ENCODE measurements at places on chromosomes 3 and 15.

- DNase-seq, result no peak
These were observed 12.6 kb downstream of the KAT2B start for GRCh38 chr3:20052851-20053250.

DNA sequence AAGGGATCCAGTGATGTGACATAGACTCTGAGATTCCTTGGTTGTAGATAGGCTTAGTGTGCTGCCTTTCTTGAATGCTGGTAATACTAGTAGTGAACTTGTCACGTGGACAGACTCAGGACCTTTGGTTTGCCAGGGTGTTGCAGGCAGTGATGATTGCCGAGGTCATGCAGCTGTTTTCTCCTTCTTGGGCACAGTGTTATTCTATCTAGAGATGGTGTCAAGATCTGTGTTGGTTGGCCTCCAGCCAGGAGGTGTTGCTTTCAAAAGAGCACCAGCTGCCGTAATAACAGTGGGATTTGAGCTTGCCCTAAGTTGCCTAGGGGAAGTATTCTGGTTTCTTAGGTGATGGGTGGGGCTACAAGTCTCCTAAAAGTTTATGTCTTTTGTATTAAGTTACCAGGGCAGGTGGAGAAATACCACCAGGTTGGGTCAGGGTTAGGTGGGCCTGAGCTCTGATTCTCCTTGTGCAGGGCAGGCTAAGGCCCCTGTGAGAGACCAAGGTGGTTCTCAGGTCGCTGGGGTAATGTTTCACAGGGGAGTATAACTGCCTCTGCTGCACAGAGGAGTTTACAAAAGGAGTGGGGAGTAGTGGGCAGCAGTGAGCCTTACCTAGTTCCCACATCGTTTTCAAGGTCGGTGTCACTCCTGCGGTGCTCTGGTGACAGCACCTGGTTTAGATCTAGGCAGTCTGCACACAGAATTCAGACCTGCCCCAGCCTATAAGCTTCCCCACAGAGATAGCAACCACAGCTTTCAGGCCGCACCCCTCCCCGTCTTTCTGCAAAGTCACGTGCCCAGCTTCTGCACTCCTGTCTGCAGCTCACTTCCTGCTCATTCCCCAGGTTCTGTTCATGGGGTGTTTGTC is 350.3 kb downstream of the DOCK3 start:
- no peak for DNase-seq

DNA sequence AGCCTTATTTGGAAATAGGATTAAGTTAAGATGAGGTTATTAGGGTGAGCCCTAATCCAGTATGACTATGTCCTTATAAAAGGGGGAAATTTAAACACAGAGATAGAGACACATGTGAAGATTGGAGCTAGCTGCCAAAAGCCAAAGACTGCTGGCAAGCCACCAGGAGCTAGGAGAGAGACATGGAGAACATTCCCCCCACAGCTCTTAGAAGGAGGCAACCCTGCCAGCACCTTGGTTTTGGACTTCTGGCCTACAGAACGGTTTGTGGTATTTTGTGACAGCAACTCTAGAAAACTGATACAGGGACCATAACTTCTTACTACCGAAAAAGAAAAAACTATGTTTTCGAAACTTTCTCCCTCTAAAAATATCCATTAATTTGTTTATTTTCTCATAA is 245.3 kb upstream of the RARB start:
- DNase-seq, result no peak

GRCh38 chr3:143775459-143775858 is 72.8 kb downstream of the SLC9A9 start:
- DNase-seq, result no peak

DNA sequence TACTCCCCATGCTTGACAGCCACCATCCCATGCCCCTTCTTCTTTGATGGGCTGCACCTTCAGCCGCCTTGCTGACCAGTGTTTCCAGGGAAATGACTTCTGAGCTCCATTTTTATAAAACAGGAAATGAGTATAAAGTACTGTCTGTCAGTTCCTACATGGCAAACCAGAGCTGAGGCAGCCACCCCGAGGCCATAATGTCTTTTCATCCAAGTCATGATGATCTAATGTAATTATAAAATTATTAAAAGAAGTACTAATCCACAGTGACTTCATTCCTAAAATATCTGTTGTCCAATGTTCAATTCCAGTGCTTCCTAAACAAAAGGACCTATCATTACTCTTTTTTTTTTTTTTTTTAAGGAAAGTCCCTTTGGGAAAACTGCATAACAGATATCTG is 75.2 kb upstream of the HERC1 start:
- no peak for DNase-seq

DNA sequence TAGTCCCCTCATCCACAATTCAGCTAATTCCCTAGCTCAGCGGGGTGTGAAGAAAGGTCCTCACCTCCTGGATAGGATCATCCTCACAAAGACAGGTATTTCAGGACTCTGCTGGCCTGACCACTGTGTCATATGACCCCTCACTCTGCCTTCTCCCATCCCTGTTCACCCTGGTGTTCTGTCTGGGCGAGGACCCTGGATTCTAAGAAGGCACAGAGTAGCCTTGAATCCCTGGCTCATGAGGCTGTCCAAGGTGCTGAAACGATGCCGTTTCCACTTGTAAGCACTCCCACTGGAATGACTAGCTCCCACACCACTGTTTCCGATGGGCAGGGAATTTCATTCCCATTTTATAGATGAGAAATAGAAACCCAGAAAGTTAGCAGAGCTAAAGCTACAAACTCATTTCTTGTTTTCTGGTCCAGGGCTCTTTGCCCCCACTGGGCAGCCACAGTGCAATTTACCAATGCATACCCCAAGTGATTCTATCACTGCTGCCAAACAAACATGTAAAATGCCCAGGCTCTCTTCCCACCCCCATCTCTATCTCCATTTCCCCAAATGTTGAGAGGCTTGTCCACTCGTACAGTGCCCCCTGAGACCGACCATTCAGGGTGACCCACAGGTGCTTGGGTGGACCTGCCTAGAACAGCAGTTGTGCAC is 83.2 kb downstream of the RAB11A start:
- peak; percentile 85 for DNase-seq

DNA sequence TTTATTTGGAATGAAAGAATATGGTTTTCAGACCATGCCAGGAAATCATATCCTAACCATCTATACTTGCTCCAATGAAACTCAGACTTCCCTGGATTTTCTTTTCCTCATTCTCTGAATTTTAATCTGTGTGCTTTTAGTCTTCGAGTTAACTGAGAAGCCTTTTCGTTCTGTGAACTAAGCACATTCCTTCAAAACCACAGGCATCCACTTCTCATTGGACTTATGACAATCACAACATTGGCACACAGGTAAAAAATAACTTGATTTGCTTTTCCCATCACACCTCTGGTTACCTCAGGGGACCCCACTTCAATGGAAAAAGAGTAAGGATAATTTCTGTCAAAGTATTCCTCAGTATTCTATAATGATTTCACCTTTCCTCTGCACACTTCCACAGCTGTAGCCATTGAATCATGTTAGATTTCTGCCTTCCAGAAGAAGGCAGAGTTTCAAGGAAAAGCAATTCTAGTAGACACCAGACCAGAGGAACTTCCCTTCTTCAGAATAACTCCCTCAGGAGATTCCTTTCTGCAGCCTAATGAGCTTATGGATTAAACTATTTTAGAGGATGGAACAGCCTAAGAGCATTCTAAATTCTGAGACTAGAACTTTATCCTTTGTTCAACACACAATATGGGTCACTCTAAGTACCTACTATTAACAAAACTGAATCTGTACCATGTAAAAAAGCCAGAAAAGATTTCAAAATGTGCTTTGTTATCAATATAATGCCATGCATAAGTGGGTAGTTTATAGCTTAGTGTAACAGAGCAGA is 15.9 kb downstream of the COMMD2 start:
- no peak for DNase-seq

GRCh38 chr3:859135-859534 is 233.7 kb upstream of the CNTN6 start:
- DNase-seq, result no peak

DNA sequence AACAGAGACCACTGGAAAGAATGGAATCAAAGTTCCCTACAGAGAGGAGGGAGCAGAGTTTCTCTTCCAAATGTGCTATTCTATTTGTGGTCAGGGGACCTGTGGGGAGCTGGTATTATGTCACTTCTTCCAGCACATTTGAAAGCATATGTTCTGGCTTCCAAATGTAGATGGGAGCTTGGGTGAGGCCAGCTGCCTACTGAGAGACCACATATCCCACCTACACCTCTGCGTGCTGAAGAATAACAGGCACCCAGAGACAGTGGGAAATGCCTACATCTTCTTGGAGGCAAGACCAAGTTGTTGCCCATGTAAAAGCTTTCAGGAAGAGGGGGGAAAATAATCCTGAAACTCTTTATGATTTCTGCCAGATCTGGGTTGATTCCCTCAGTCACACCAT is 286.8 kb upstream of the UMPS start:
- DNase-seq, result no peak

- DNase-seq, result no peak
These were observed 114.0 kb downstream of the MAGI1 start for GRCh38 chr3:65924762-65925161.

DNA sequence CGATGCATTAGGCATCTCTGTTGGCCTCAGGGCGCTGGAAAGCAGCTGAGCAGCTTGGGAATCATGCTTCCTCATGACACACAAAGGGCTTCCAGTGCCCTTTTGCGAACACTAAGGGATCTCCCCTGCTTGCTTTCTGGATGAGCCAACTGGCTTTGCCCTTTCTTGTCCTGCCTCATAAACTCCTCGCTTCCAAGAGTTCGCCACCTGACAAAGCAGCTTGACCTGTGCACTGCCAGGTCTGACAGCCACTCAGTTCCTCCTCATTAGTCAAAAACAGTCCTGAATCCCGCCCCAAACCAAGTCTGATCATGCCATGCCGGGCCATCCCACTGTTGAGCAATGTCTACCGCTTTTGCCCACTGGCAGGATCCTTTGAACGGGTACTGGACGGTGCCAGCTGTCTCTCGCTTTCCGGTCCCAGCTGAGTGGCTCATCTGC is 265.4 kb upstream of the LYSMD4 start:
- DNase-seq, result no peak

DNA sequence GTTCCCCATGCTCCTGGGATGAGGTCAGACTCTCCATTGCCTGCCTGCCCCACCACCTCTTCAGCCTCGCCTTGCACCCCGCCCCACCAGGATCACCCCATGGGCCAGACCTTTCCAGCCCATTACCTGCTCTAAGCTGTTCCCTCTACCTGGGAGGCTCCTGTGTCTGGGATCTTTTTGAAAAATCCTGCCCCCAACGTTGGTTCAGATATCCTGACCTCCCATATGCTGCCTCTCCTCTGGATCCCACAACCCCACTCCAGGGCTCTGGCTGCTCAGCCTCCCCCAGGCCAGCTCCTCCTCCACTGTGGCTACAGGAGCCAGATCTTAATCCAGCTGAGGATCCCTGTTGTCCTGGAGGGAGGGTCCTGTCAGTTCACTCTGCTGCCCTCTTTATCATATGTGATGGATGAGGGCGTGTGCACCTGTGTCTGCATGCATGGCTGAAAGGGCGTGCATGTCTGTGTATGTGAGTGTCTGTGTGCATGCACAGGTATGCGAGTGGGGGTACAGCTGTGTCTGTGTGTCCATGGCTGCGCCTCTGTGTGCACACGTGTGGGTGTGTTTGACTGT is 21.7 kb upstream of the ALAS1 start:
- DNase-seq, result no peak

DNA sequence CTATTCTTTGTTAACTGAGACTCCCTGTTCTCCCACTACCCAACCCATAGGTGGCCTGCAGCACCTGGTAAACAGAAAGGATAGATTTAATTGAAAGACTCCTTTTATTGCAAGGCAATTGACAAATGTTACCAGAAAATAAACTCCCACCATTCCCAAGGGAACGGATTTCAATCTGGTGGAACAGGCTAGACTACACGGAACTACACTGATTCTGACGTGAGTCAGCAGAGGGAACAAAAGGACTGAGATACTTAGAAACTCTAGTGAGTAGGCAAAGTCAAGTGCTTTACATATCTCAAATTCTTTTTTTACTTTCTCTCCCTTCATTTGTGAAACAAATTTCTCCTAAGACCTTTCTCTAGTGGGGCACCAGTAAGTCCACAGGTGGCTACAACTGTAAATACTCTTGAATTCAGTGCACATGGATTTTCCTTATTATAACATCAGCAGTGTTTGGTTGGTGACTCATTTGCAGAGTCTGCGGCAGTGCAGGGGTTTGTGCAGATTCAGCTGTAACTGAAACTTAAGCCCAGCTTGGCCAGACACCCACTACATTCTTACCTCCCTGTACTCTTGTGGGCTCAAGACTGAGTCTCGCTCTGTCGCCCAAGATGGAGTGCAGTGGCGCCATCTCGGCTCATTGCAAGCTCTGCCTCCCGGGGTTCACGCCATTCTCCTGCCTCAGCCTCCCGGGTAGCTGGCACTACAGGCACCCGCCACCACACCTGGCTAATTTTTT is 34.3 kb upstream of the PLSCR2 start:
- no peak for DNase-seq

DNA sequence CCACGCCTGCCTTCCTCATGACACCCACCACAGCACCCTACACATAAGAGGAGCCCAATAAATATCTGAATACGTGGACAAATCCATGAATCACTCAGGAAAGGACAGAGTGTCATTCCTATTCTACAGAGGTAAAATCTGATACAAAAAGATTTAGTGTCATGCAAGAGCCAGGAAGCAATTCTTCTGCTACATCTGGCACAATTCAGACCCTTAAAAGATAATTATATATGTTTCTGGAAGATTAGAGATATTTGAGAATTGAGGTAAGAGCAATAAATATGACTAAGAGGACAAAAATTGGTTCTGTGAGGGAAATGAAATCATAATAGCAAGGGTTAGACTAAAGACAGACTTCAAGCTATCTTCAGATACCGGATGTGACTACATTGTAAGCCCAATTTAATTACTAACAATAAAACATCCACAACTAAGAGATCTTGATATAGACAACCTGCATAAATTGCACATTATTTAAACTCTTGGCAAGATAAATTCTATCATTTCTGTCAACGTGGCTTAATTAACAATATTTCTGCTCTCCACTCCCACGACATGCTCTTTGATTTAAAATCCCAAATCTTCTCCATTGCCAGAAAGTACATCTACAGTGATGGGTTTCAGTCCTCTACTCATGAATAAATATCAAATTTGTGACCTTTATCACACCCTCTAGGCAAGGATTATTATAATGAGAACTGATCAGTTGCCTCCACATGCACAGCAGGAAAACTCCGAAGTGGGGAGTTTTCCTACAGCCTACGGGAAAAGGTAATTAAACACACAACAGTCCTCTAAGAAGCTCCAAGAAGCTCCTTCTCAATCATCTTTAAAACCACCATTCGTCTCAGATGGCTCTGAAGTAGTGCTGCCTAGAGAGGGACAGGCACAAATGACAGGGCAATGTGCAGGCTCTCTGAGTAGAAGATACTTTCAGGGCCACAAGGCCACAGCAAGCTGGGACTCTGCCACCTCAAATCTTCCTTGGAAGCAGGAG is 32.6 kb downstream of the MB21D2 start:
- DNase-seq, result no peak

DNA sequence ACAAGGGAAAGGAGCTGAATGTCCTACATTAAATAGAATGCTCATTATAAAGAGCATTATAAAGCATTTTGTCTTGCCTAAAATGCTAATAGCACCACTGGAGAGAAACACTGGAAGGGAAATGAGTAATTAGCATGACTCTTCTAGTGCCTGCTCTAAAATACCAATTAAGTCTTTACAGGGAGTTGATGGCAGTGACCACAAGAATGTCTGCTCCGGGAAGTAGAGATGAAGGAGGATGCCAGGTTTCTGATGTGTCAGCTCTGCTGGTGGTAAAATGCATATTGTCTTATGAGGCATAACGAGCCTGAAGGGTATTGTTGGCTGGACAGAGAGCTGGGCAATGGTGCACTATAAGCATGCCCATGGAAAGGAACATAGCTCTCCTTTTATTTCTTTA is 49.5 kb downstream of the MYLK start:
- DNase-seq, result no peak
